ENCODE measurements at places on chromosomes 13 and 19. TPM values are rescaled to one million over a fixed set of nuclear protein-coding genes. Genes with fewer than 3 reads are reported as not detected.

WTIP gene
- 0.08 TPM for polyA plus RNA-seq

SIGLEC14 gene
- not detected for polyA plus RNA-seq

DNA sequence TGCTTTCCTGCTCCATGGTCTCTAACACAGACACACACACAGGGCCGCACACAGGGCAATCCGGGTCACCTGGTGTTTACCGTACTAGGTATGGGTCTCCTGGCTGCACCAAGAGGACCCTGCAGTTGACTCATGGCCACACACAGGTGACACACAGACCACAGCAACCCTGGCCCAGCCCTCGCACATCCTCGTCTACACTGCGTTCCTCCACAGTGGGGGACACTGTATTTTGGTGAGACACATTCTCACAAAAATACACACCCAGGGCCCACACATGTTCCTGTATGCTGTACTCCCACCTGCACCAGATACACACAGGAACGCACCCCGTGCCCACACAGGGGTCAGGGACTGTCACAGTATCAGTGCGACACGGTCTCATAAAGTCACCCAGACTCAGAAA is 12.8 kb downstream of the PDE4A start:
- peaks cover 13% of the 10 kb centered on the region for H3K4me1 ChIP-seq
- no peak for DNase-seq
- no peaks in the 10 kb centered on the region for H3K36me3 ChIP-seq
- no peaks in the 10 kb centered on the region for H3K27me3 ChIP-seq
- no peak overlapping the region for H3K4me3 ChIP-seq

BCL3 gene
- 10.3 TPM for polyA plus RNA-seq

ZNF324B gene
- polyA plus RNA-seq = 0.53 TPM

AKT1S1 gene
- 43.9 TPM for polyA plus RNA-seq

GRCh38 chr19:58355908-58356765 is 2.8 kb upstream of the A1BG start:
- DNase-seq = no peak
- H3K4me3 ChIP-seq = no peak overlapping the region
- H3K27me3 ChIP-seq = no peaks in the 10 kb centered on the region
- peaks cover 17% of the 10 kb centered on the region for H3K4me1 ChIP-seq
- H3K27ac ChIP-seq = no peak overlapping the region

ZNF665 gene
- polyA plus RNA-seq = 0.29 TPM

SLC25A23 gene
- polyA plus RNA-seq = 9.3 TPM

PSG1 gene
- not detected for polyA plus RNA-seq

- H3K27ac ChIP-seq = peak overlapping the region; percentile 25
- H3K4me1 ChIP-seq = peaks cover 6% of the 10 kb centered on the region
- peak overlapping the region; percentile 64 for H3K4me3 ChIP-seq
- peaks cover 3% of the 10 kb centered on the region for H3K36me3 ChIP-seq
Observed at GRCh38 chr19:51108805-51109146, 567 bp upstream of the CTU1 start.

GRCh38 chr13:73045031-73045430 is 13.8 kb upstream of the KLF5 start:
- no peak overlapping the region for H3K27ac ChIP-seq
- no peaks in the 10 kb centered on the region for H3K4me1 ChIP-seq
- H3K36me3 ChIP-seq = no peaks in the 10 kb centered on the region
- H3K4me3 ChIP-seq = no peak overlapping the region
- no peak for DNase-seq
- H3K27me3 ChIP-seq = no peaks in the 10 kb centered on the region

TEX26 gene
- polyA plus RNA-seq = 0.31 TPM

GRCh38 chr13:113836768-113837559 is 26.9 kb downstream of the GAS6 start:
- H3K27me3 ChIP-seq = no peaks in the 10 kb centered on the region
- peak overlapping the region; percentile 36 for H3K27ac ChIP-seq
- DNase-seq = no peak
- peaks cover 27% of the 10 kb centered on the region for H3K4me1 ChIP-seq
- no peak overlapping the region for H3K4me3 ChIP-seq

DNA sequence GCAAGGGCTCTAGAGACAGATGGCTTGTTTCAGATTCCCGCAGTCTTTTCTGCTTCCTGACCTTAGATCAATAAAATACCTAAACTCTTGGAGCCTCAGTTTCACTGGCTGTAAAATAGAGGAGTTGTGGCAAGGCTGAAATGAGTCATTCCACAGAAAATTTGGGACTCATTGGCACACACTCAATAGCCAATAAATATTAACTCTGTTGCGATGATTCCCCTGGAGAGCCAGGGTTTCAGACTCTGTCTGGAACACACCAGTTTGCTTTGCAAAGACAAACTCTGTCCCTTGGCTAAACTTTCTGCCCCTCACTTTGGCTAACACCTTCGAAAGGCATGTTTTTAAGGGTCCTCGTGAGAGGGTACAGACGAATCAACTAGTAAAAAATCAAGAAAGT is 18.1 kb upstream of the UBE2L5 start:
- peaks cover 9% of the 10 kb centered on the region for H3K4me1 ChIP-seq
- H3K27me3 ChIP-seq = no peaks in the 10 kb centered on the region
- DNase-seq = no peak
- H3K4me3 ChIP-seq = no peak overlapping the region
- peak overlapping the region; percentile 0 for H3K27ac ChIP-seq
- no peaks in the 10 kb centered on the region for H3K36me3 ChIP-seq

GRCh38 chr13:74571811-74572210 is 437.6 kb upstream of the KLF12 start:
- H3K36me3 ChIP-seq = no peaks in the 10 kb centered on the region
- H3K27ac ChIP-seq = no peak overlapping the region
- no peak overlapping the region for H3K4me3 ChIP-seq
- no peaks in the 10 kb centered on the region for H3K27me3 ChIP-seq

GRCh38 chr13:59166174-59166573 is 997.6 kb downstream of the DIAPH3 start:
- DNase-seq = no peak
- H3K36me3 ChIP-seq = no peaks in the 10 kb centered on the region
- no peaks in the 10 kb centered on the region for H3K27me3 ChIP-seq
- no peak overlapping the region for H3K27ac ChIP-seq

KLK11 gene
- polyA plus RNA-seq = not detected

KLK12 gene
- polyA plus RNA-seq = not detected

- H3K4me3 ChIP-seq = peak overlapping the region; percentile 98
- H3K27ac ChIP-seq = no peak overlapping the region
- no peaks in the 10 kb centered on the region for H3K36me3 ChIP-seq
Observed at GRCh38 chr19:2455851-2456570, 748 bp downstream of the LMNB2 start.

DNA sequence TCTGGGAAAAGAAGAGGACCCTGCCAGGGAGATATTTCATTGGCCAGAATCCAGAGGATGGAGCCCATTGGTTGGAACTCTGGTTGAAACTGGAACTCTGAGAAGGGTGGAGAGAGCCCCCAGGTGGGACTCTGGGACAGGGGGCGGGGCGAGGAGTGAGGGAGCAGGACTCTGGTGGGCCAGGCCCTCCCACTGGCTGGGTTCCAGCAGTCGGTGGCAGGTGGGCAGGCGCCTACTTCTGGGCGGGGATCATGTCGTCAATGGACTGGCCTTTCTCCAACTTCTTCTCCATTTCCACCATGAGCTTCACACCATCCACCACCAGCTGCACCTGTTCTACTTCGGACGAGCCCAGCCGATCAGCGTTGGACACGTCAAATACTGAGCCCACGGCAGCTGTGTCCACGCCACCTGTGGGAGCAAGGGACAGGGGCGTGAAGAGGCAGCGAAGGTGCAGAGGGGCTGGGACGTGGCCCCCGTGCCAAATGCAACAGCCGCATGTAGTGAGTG is 16.1 kb downstream of the CKM start:
- DNase-seq = no peak
- peaks cover 9% of the 10 kb centered on the region for H3K36me3 ChIP-seq
- no peak overlapping the region for H3K4me3 ChIP-seq
- no peaks in the 10 kb centered on the region for H3K27me3 ChIP-seq

DNA sequence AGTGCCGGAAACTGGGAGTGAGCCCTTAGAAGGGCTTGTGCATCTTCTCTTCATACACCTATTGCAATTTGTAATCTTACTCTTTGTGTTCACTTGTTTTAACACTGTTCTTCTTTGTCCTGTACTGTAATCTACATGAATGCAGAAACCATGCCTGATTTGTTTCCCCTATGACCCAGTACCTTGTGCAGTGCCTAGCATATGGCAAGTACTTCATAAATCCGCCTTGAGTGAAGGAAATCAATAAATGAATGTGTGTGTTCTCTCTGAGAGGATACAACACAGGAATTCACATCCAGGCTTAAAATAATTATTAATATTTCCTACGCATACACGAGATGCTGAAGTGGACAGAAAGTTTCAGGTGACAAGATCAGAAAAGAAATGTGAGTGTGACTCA is 172.6 kb downstream of the GPC6 start:
- H3K4me1 ChIP-seq = no peaks in the 10 kb centered on the region
- no peak for DNase-seq
- no peaks in the 10 kb centered on the region for H3K36me3 ChIP-seq
- no peak overlapping the region for H3K27ac ChIP-seq
- no peaks in the 10 kb centered on the region for H3K27me3 ChIP-seq

DNA sequence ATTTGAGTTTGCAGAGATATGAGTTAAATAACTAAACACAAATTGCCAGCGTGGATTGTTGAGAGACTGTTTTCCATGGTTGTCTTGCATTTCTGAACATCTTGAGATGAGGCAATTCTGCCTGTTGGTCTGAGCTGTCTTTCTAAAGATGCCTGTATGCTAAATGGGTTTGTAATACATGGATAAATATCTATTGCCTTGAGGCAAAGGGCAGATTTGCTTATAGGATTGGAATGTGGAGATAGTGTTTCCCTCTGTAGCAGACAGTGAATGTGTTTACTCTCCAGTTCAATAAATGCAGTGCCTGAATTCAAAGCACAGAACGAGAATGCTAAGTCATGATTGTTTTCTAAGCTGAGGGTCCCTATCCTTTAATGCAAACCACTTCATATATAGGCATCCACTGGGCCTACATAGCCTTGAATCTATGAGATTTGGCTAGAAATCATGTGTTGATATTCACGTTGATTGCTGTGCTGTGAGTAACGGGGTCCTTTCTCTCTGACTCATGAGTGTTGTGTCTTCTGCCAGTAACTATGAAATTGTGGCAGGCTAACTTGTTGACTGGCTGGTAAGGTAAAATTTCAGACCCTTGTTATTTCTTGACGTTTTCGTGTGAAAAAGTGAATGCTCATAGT is 2554.8 kb downstream of the PCDH9 start:
- H3K4me1 ChIP-seq = no peaks in the 10 kb centered on the region
- H3K27me3 ChIP-seq = no peaks in the 10 kb centered on the region
- no peak for DNase-seq
- H3K27ac ChIP-seq = no peak overlapping the region
- H3K4me3 ChIP-seq = no peak overlapping the region

OR1M1 gene
- not detected for polyA plus RNA-seq

DNA sequence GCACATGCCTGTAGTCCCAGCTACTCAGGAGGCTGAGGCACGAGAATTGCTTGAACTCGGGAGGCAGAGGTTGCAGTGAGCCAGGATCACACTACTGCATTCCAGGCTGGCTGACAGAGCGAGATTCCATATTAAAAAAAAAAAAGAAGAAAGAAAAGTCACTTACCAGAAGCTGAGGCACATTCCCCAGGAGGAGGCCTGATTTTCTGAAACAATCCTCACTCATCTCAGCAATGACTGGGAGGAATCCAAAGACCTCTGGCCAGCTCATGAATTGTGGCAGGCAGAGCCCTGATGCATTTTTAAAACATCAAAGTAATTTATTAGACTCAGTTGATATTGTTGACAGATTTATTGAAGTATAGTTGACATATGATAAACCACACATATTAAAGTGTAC is 206.3 kb downstream of the FOXO1 start:
- H3K4me3 ChIP-seq = no peak overlapping the region
- H3K27me3 ChIP-seq = no peaks in the 10 kb centered on the region
- no peak overlapping the region for H3K27ac ChIP-seq
- H3K36me3 ChIP-seq = no peaks in the 10 kb centered on the region
- no peak for DNase-seq
- no peaks in the 10 kb centered on the region for H3K4me1 ChIP-seq

DNA sequence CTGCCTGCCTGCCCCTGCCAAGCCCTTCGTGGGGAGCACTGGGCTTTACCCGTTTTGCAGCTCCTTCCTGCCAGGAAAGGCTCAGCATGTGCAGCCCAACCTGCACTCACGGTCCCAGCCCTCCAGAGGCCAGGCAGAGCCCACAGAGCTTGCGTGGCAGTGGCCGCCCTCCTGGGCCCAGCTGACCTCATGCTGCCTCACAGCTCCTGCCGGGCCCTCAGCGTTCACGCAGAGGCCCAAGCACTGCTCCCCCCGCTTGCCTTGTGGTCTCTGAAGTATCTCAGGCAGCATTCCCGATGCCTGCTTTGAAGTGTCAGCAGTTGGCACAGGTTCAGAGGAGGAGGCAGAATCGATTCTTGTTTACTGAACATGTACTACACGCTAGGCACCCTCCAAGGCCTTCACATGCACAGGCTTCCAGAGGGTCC is 32.5 kb downstream of the CAPN12 start:
- DNase-seq = no peak
- H3K27ac ChIP-seq = peak overlapping the region; percentile 83
- H3K27me3 ChIP-seq = no peaks in the 10 kb centered on the region
- peaks cover 76% of the 10 kb centered on the region for H3K4me1 ChIP-seq

COL5A3 gene
- polyA plus RNA-seq = 4.9 TPM

GRCh38 chr19:35248310-35249145 is at the start of gene LSR:
TSS of gene LSR (plus strand) at chr19:35249002. CDS start at chr19:35249023, 21 bp downstream.
- peaks cover 16% of the 10 kb centered on the region for H3K4me1 ChIP-seq
- H3K27ac ChIP-seq = peak within 1 kb of the TSS; percentile 97
- H3K36me3 ChIP-seq = peaks cover 2% of the 10 kb centered on the region
- no peaks in the 10 kb centered on the region for H3K27me3 ChIP-seq
- DNase-seq = peak; percentile 69

DNA sequence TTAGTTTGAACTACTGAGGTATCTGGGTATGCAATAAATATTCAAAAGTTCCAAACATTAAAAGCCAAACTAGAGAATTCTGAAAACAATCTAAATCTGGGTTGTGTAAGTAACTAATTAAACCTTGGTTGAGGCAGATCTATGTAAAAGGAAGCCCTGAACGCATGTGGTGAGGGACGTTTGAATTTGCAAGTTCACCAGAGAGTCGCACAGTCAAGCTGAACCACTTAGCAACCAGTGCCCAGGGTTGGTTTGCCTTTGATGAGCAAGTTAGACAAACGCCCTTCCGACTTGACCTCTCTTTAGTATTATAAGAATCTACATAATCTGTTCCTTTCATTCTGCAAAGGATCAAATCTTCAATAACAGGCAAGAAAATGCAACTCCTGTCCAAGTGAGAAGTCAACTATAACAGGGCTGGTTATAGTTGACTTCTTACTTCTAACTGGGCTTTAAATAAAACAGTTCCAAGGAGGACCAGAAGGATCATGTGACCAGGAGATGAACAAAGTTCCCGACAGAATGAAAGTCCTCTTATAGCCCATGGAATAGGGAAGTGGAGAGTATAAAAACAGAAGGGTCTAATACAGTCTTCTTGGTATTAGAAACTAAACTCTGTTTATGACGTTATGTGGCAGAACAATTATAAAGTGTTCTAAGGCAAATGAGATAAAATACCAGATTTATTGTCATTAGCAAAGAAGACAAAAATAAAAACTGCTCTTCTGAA is 40.6 kb downstream of the PHF11 start:
- no peaks in the 10 kb centered on the region for H3K27me3 ChIP-seq
- H3K36me3 ChIP-seq = peaks cover 5% of the 10 kb centered on the region
- no peaks in the 10 kb centered on the region for H3K4me1 ChIP-seq
- no peak overlapping the region for H3K27ac ChIP-seq
- H3K4me3 ChIP-seq = no peak overlapping the region
- DNase-seq = no peak

- H3K4me1 ChIP-seq = peaks cover 6% of the 10 kb centered on the region
- H3K36me3 ChIP-seq = peaks cover 5% of the 10 kb centered on the region
- H3K4me3 ChIP-seq = peak overlapping the region; percentile 89
- no peak for DNase-seq
- no peaks in the 10 kb centered on the region for H3K27me3 ChIP-seq
- H3K27ac ChIP-seq = peak overlapping the region; percentile 84
Observed at GRCh38 chr19:3969435-3970312, 1.2 kb downstream of the DAPK3 start.

All from liver (tissue), 10 donors.